ENCODE measurements at places on chromosomes 3 and 15.

GRCh38 chr3:125403789-125404188, 28.7 kb upstream of the ZNF148 start:
- no peak for DNase-seq

GRCh38 chr3:108525256-108525655, 14.9 kb upstream of the MYH15 start:
- DNase-seq: no peak

DNA sequence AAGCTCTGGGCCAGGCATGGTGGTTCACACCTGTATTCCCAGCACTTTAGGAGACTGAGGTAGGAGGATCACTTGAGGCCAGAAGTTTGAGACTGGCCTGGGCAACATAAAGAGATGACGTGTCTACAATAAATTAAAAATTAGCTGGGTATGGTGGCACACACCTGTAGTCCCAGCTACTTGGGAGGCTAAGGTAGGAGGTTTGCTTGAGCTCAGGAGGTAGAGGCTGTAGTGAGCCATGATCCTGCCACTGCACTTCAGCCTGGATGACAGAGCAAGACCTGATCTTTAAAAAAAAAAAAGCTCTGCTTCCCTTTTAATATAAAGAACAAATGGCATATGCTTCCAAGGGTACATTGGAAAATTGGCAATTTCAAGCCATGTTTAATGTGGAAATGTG, 46.7 kb downstream of the FNDC3B start:
- DNase-seq: no peak

GRCh38 chr3:83802801-83803200, 1156.0 kb upstream of the CADM2 start:
- no peak for DNase-seq

- DNase-seq: no peak
These were observed 9.3 kb downstream of the SATB1 start for GRCh38 chr3:18415839-18416238.
